Brain (organoid and tissue), 16 donors: ENCODE measurements at places on chromosomes 4 and X.

DNA sequence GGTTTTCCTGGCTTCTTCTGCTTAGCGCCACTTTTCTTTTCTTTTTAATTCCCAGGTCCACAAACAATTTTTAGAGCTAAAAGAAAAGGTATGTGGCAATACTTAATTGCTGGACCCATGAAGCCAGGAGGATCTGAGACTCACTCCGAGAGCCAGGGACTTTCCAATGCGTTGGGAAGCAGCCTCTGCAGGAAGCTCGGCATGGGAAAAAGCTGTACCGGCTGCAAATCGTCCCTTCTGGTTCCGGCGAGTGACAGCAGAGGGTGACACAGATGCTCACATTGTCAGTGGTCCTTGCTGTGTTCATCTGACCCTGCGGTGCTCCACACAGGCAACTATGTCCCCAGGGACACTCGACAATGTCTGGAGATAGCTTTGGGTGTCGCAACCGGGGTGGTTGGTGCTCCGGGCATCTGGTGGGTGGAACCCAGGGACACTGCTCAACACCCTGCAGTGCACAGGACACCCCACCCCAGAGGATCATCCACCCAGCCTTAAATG is 164.0 kb downstream of the PRKX start:
- DNase-seq, result peak; percentile 18

DNA sequence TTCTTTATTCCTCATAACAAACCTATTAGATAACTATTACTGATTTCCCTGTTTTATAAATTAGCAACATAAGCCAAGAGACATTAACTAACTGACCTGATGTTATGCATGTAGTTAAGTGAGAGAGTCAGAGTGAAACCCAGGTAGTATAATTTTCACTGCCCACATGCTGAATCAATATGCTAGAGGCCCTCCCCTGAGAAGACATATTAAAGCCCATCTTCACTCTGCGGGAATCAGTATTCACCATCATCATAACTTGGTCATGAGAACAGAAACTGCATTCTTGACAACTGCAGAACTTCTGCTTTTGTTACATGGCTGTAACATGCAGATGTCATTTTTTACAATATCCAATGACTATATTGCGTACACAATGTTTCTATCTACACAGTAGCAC is 1324.3 kb downstream of the ARAP2 start:
- no peak for DNase-seq

DNA sequence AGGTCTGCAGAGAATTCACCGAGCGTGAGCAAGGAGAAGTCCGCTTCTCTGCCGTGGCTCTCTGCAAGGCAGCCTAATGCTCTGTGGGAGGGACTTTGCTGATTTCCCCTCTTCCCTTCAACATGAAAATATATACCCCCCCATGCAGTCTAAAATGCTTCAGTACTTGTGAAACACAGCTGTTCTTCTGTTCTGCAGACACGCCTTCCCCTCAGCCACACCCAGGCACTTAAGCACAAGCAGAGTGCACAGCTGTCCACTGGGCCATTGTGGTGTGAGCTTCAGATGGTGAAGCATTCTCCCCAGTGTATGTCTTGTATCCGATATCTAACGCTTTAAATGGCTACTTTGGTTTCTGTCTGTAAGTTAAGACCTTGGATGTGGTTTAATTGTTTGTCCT is 11.3 kb downstream of the UCHL1 start:
- DNase-seq, result no peak

DNA sequence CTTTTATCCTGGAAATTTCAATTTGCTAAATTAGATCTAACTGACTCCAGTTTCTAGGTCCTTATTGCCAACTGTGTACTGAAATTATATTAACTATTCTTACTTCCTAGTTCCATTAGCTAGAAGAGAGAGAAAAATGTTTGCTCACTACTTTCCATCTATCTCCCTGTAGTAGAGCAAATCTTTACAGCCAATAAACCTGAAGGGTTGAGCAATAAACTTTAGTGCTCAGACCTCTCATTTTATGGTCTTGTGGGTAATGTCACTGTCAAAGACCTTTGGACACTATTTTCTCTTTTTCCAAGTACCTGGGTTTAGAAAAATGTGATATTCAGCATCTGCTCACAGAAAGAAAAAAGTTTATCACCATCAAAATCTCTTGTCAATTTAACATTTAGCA is 237.5 kb upstream of the GEMIN8 start:
- no peak for DNase-seq

GRCh38 chr4:106096454-106096853 is 201.2 kb downstream of the NPNT start:
- no peak for DNase-seq

GRCh38 chr4:6290769-6291547 is 21.3 kb downstream of the WFS1 start:
- DNase-seq, result no peak

DNA sequence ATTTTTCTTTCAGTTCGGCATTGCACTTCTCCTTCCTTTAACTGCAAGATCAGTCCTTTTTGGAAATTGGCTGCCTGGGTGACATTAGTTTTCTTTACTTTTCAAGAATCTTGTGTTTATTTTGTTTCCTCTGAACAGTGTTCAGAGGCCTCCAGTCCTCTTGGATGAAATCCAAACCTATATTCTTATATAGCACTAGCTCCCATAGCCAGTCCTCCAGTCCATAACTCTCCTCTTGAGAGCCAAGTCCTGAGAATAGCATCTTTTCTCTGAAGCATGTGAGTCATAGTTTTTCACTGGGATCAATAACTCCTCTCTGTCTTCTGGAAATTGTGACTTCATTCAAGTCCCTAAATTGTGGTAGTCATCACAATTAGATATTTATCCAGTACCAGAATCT is 357.5 kb downstream of the RAPGEF2 start:
- no peak for DNase-seq

GRCh38 chrX:21745756-21746155 is 12.2 kb downstream of the SMPX start:
- no peak for DNase-seq

GRCh38 chr4:150999086-150999485 is 16.0 kb downstream of the LRBA start:
- no peak for DNase-seq
